ENCODE measurements at places on chromosomes 2 and 18. TPM values are rescaled to one million over a fixed set of nuclear protein-coding genes. Genes with fewer than 3 reads are reported as not detected.

PPP1R1C gene
- total RNA-seq: 16.9 TPM

ADNP2 gene
- total RNA-seq: 9.9 TPM

FIGN gene
- total RNA-seq: 5.4 TPM

TDRD15 gene
- total RNA-seq: 0.59 TPM

LGALSL gene
- 4.4 TPM for total RNA-seq

DLX2 gene
- total RNA-seq: not detected

TLX2 gene
- not detected for total RNA-seq

GKN2 gene
- total RNA-seq: 9.1 TPM

FBXO48 gene
- total RNA-seq: 0.75 TPM

ELOA2 gene
- not detected for total RNA-seq

UPP2 gene
- total RNA-seq: 1.2 TPM

SH3BP4 gene
- total RNA-seq: 18.4 TPM

CAVIN2 gene
- total RNA-seq: 20.7 TPM
